ENCODE measurements at places on chromosomes 12 and 14.

- no peak for DNase-seq
These were observed 62.5 kb downstream of the ETNK1 start for GRCh38 chr12:22687361-22688076.

GRCh38 chr12:76922866-76923265 is 44.0 kb upstream of the CSRP2 start:
- no peak for DNase-seq

DNA sequence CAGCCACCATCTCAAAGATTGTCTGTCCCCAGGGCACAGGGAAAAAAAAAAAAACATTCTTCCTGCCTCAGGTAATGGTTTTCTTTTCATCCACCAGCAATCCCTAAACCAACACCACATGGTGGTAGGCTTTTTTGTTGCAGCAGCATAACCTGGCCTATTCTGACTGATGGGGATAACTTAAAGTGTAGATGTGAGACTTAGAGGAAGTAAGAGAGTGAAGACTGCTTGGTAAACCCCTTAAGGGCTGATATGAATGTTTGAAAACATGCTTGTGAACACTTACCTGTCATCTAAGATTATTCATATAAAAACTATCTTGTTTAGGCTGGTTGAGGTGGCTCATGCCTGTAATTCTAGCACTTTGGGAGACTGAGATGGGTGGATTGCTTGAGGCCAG is 130.2 kb upstream of the RAP1B start:
- no peak for DNase-seq

DNA sequence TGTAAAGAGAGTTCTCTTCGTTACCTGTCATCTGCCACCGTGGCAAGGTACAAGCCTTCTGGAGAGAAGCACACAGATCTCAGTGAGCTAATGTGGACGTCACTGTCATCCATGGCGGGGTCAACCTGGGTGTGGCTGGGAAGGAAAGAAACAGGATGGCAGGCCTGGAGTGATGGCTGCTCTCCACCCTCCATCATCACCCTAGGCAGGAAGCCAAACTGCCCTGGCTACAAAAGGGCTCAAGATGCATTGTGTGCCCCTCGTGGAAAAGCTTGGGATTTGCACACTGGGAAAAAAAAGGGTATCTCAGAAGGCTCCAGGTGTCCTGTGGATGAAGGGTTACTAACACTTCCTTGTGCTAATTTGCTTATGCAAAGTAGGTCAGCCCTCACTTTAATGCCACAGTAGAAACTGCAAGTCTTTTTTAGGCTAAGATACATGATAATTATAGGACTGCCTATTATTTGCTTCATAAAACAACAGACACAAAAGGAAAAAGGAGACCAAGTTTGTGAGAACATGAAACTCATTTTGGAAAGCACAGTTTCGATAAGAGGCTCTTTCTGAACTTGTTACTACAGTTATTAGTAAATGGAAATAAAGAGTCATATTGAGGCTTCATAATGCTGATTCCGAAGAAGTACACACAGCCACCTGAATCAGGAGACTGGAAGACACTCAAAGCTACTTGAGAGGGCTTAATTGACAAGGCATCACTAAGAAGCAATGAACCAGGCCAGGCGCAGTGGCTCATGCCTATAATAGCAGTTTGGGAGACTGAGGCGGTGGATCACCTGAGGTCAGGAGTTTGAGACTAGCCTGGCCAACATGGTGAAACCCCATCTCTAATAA is 18.9 kb downstream of the RFC5 start:
- DNase-seq = peak; percentile 64

DNA sequence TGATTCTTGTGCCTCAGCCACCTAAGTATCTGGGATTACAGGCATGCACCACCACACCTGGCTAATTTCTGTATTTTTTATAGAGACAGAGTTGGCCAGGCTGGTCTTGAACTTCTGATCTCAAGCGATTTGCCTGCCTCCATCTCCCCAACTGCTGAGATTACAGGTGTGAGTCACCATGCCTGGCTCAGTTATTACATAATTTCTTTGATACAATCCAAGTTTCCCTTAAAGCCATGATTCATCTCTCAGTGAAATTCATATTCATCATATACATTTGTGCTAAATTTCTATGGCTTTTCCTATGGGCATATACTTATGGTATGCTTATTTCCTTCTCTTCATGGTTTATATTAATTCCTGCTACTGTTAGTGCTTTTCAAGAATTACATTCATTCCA is 29.1 kb upstream of the PZP start:
- no peak for DNase-seq

- DNase-seq = no peak
These were observed 18.5 kb downstream of the ELK3 start for GRCh38 chr12:96212456-96213375.

- DNase-seq = no peak
These were observed 54.4 kb upstream of the TMEM263 start for GRCh38 chr12:106901276-106901675.

DNA sequence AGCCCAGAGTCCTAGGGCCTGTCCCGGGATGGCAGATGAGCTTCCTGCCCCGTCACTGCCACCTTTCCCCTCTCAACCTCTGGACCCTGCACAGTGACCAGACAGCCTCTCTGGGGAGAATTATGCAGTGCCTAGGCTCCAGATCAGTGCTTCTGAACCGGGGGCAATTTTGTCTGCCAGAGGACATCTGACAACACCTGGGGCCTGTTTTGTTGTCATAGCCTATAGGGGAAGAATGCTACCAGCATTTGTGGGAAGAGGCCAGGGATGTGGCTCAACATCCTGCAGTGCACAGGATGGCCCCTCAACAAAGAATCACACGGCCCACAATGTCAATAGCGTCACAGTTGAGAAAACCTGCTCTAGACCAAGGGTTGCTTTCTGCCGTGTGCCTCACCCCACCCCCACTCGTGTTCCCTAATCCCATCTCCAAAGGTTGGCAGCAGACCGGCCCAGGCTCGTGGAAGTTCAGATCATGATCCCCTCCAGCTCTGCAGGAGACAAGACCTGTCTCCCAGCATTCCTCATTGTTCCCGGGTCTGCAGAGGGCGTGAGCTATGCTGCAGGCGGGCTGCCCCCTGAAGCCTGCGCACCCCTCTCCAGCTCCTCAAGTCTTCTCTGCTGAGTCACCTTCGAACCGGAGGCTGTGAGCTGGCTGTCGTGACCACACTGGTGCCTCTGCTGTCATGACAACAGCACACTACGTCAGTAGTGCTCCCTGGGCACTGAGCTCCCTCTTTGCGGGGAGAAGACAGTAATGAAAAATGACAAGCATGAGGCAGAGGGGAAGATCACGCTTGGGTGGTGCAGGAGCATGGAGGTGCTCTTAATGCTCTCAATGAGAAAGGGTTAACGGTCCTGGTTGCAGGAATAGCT is 2.0 kb upstream of the GAPDH start:
- DNase-seq = peak; percentile 93

GRCh38 chr12:73947326-73948026 is 590.2 kb upstream of the ATXN7L3B start:
- no peak for DNase-seq

GRCh38 chr14:99579903-99580571 is 24.0 kb downstream of the CCDC85C start:
- peak; percentile 82 for DNase-seq

GRCh38 chr14:20818861-20819260 is 16.2 kb upstream of the RNASE1 start:
- no peak for DNase-seq

GRCh38 chr14:101175731-101176534 is 272.4 kb upstream of the RTL1 start:
- DNase-seq = no peak

GRCh38 chr12:14417715-14418114 is 52.2 kb downstream of the ATF7IP start:
- DNase-seq = peak; percentile 22

DNA sequence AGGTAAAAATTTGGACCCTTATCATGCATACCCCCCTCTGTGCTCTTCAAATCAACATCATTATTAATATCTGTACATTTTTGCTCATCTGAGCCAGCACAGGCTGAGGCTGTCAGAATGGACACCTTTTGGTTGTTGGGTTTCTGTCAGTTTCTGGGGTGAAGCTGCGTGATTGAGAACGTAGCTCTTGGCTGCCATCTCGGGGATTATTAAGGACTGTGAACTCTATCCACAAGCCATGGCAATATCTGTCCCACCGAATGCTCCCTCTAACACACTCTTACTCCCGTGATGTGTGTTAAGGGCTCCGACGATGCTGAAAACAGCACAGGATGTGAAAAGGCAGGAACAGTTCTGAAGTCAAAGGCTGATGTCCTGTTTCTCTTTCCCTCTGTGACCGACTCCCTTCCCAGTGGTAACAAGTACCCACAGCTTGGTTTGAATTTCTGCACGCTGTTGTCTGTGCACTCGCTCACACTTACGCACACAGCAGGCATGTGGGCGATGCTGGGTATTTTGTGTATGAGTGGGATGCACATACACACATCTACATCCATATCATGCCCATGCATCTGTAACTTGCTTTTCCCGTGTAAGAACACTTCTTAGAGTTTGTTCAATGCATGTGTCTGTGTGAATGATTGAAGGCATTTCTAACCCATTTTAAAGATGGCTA is 405.6 kb downstream of the TMEM121 start:
- no peak for DNase-seq

DNA sequence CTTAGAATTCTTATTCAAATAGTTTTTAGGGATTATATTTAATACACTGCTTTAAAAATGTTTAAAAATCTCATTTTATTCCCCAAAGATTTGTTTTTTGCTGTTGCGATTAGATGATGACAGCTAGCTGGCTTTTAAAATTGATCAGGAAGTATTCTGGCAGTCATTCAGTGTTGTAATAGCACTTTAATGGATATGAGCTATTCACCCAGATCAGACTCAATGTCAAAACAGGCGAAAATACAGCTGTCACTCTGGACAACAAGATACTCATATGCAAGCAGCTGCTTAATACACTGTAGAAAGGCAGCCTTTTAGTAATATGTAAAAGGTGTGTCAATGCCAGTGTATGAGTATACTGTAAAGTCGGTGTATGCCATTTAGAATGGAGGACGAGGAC is 91.7 kb downstream of the NPAS3 start:
- DNase-seq = no peak

DNA sequence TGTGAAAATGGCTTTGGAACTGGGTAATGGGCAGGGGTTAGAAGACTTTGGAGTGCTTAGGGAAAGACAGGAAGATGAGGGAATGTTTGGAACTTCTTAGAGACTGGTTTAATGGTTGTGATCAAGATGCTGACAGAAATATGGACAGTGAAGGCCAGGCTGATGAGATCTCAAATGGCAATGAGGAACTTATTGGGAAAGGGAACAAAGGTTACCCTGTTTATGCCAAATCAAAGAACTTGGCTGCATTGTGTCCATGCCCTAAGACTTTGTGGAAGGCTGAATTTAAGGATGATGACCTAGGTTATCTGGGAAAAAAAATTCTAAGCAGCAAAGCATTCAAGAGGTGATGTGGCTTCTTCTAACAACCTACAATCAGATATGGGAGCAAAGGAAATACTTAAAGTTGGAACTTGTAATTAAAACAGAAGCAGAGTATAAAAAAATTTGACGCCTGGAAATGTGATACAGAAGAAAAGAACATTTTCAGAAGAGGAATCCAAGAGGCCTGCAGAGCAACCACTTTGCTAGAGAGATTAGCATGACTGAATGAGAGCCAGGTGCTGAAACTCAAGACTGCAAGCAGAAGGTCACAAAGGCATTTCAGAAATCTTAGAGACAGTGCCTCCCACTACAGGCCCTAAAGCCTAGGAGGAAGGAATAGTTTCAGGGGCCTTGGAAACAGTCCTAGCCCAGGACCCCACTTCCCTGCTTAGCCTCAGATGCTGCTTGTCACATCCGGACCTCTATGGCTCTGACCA is 65.6 kb upstream of the FLRT2 start:
- DNase-seq = no peak

DNA sequence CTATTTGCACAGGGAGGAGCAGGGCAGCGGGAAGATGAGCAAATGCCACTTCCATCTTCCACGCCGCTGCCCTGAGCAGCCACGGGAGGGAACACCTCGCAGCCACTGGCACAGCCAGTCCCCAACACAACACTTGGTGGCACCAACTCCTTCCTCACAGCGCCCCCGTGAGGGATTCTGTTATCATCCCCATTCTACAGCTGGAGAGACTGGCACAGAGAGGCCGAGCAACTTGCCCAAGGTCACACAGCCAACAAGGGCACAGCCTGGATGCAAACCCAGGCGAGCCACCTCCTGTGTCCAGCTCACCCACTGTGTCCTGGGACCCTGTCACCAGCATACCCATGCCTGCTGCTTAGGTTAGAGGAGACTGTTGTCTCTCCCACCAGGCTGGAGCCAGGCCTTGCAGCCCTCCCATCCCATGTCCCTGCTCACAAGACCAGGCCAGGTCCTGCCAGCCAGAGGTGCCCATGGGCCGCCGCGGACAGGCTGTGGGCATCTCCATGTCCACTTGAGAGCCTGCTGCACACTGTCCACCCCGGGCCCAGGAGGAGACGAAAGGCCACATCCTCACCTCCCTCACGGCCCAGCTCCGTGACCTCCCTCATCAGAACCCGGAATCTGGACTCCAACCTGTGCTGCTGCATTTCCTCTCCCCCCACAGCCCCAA is 57.0 kb downstream of the NCOR2 start:
- no peak for DNase-seq

GRCh38 chr12:50066402-50066801 is 9.0 kb downstream of the ASIC1 start:
- DNase-seq = peak; percentile 36

DNA sequence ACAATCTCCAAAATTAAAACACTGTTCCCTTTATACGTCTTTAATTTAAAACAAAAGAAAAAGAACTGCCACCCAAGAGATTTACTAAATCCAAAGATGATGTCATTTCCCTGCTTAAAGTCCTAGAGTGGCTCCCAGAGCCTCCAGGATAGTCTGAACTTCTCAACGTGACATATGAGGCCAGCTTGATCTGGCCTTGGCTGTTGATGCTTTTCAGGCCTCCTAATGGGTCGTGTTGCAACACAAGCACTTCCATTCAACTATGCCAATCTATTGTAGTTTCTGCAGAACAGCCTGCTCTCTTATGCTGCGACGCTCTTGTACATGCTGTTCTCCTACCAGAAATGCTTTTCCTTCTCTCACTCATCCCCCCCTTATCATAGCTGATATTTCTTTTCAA is 35.7 kb downstream of the LGR5 start:
- DNase-seq = peak; percentile 51

GRCh38 chr12:93130366-93131054 is 201.4 kb upstream of the EEA1 start:
- DNase-seq = no peak

DNA sequence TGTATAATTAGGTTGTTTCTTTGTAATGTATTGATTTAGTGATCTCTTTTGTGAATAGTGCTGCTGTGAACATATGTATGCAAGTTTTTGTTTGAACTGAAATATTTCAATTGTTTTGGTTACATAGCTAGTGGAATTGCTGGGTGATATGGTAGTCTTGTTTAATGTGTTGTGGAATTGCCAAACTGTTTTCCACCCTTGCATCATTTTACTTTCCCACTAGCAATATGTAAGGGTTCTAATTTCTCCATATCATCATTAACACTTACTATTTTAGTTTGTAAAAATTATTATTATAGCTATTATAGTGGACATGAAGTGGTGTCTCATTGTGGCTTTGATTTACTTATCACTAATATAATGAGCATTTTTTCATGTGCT is 5.9 kb downstream of the G2E3 start:
- no peak for DNase-seq

Measured in MG63 (cell line).